Tibial nerve (tissue), 4 donors: ENCODE measurements at places on chromosomes 16 and 17. TPM values are rescaled to one million over a fixed set of nuclear protein-coding genes. Genes with fewer than 3 reads are reported as not detected.
A peak's percentile ranks its signal among the peaks of the same experiment; 100 is the strongest.

DNA sequence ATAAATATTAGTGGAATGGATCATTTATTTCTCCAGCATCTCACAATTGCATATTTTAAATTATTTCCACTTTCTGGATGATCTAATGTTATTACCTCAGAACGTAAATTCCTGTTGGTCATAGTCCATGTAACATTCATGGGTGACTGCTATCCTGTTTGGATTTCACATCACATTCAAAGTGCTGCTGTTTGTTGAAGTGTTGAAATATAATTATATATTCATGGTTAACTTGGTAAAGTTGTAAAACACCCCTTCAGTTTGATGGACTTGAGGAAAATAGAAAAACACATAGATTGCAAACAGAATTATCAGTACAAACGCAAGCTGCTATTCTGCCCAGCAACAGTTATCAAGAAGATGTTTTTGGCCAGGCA is 59.6 kb downstream of the TANGO6 start:
- no peak overlapping the region for H3K27ac ChIP-seq
- no peaks in the 10 kb centered on the region for H3K27me3 ChIP-seq
- no peaks in the 10 kb centered on the region for H3K36me3 ChIP-seq
- H3K4me1 ChIP-seq = no peaks in the 10 kb centered on the region

GRCh38 chr16:47142486-47142820 is 1.3 kb downstream of the NETO2 start:
- no peak overlapping the region for H3K27ac ChIP-seq
- no peaks in the 10 kb centered on the region for H3K36me3 ChIP-seq
- DNase-seq = no peak
- H3K4me3 ChIP-seq = peak overlapping the region; percentile 29

GRCh38 chr17:32835291-32835761 is 41.6 kb downstream of the MYO1D start:
- H3K27ac ChIP-seq = no peak overlapping the region
- no peaks in the 10 kb centered on the region for H3K4me1 ChIP-seq
- H3K36me3 ChIP-seq = no peaks in the 10 kb centered on the region

DNA sequence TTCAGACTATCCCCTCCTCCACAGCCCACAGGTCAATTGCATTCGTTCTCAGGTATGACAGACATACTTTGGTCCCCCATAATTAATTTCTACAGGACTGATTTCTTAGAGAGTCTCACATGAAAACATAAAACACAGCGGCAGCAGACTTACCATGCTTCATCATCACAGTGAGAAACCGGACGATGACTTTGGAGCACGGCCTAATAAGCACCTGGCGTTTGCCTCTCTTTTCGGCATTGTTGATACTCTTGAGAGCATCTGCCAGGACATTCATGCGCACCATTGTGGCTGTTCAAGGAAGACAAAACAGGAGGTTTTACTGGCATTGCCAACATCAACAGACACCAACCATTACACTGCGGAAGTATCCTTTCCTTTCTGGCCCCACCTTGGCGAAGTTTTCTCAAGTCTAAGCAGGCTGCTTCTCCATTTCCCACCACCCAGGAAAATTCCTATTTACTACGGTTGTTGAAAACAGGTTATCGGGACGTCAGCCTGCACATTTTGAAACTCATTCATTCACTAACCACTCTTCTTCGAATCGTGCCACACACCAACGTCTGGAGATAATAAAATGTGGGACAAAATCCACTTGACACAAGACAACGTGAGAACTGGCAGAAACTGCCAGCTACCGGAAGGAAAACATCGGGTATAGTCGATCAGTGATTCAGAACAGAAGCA is 1.2 kb downstream of the RPS15A start:
- no peaks in the 10 kb centered on the region for H3K4me1 ChIP-seq
- H3K27me3 ChIP-seq = no peaks in the 10 kb centered on the region
- H3K4me3 ChIP-seq = peak overlapping the region; percentile 89
- no peaks in the 10 kb centered on the region for H3K36me3 ChIP-seq
- DNase-seq = no peak
- H3K27ac ChIP-seq = peak overlapping the region; percentile 90

GRCh38 chr16:50081428-50082018 is 15.8 kb downstream of the HEATR3 start:
- H3K4me1 ChIP-seq = no peaks in the 10 kb centered on the region
- no peak for DNase-seq
- H3K27me3 ChIP-seq = no peaks in the 10 kb centered on the region
- no peak overlapping the region for H3K4me3 ChIP-seq

GRCh38 chr16:85416228-85417109 is 196.7 kb upstream of the GSE1 start:
- no peak overlapping the region for H3K27ac ChIP-seq
- peaks cover 15% of the 10 kb centered on the region for H3K4me1 ChIP-seq
- no peaks in the 10 kb centered on the region for H3K27me3 ChIP-seq
- no peak for DNase-seq
- H3K36me3 ChIP-seq = no peaks in the 10 kb centered on the region

- no peak overlapping the region for H3K27ac ChIP-seq
- H3K36me3 ChIP-seq = peaks cover 57% of the 10 kb centered on the region
- no peak overlapping the region for H3K4me3 ChIP-seq
- DNase-seq = no peak
- no peaks in the 10 kb centered on the region for H3K27me3 ChIP-seq
- H3K4me1 ChIP-seq = no peaks in the 10 kb centered on the region
Measured at GRCh38 chr17:74831444-74832146, 28.1 kb downstream of the GRIN2C start.

GRCh38 chr16:20388854-20389253 is 15.7 kb downstream of the PDILT start:
- H3K4me1 ChIP-seq = no peaks in the 10 kb centered on the region
- no peaks in the 10 kb centered on the region for H3K36me3 ChIP-seq
- no peak overlapping the region for H3K27ac ChIP-seq
- no peak for DNase-seq
- no peak overlapping the region for H3K4me3 ChIP-seq

DNA sequence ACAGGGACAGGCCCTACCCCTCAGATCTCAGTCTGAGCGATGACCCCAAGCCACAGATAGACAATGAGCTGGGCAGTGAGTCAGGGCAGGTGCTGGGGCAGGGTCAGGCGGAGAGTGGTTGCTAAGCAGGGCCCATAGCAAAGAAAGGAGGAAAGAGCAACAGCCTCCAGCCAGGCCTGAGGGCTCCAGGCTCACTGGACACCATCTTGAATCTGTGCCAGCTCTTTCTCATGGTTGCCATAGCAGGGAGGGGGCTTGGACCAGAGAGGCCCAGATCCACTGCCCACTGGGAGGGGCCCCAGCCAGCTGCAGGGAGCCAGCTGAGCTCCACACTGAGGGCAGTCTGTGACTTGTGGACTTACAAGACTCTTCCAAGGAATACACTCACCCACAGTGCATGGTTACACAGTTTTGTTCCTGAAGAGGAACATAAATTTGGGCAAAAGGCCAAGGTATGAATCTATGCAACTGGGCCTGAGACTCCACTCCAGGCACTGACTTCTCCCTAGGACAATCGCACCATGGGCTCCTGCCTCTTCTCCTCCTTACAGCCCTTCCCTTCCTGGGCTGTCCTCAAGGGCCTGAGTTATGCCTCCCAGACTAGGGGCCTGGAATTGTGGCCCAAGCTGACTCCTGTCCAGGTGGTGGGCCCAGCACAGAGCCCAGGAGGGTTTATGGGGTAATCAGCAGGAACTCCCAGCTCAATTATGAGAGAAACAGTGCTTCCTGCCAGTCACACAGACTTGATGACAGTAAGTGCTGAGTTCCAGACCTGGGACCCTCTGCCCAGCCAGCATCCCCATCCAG is 59.9 kb downstream of the BEAN1 start:
- peaks cover 17% of the 10 kb centered on the region for H3K4me1 ChIP-seq
- peak overlapping the region; percentile 29 for H3K27ac ChIP-seq
- DNase-seq = no peak
- peaks cover 4% of the 10 kb centered on the region for H3K36me3 ChIP-seq

DNA sequence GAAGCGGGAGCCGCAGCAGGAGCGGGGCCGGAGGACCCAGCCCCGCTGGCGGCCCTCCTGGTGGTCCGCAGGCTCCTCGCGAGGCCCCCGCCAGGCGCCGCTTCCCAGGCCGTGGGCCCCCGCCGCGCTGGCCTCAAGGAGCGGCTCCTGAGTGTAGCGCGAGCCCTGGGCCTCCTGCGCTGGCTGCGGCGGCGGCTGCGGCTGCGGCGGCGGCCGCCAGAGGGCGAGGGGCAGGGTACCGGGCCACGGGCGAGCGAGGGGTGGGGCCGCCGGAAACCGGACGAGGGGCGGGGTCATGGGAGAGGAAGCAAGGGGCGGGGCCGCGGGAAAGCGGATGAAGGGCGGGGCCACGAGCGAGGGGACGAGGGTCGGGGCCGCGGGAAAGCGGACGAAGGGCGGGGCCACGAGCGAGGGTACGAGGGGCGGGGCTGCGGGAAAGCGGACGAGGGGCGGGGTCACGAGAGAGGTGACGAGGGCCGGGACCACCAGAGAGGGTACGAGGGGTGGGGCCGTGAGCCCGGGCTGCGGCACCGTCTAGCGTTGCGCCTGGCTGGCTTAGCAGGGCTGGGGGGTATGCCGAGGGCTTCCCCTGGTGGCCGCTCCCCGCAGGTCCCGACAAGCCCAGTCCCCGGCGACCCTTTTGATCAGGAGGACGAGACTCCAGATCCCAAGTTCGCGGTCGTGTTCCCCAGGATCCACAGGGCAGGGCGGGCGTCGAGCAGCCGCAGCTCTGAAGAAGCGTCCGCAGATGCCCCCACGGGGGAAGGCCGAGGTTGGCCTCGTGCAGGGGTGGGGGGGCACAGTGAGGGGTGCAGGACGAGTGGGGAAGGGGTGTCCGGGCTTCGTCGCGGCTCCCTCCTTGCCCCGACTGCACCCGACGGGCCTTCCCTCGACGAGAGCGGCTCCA is 1.7 kb downstream of the MYO15B start:
- no peaks in the 10 kb centered on the region for H3K27me3 ChIP-seq
- H3K4me3 ChIP-seq = peak overlapping the region; percentile 74
- H3K36me3 ChIP-seq = no peaks in the 10 kb centered on the region
- peaks cover 8% of the 10 kb centered on the region for H3K4me1 ChIP-seq
- peak; percentile 95 for DNase-seq

The TOX3 gene
- total RNA-seq = not detected

The MED13 gene
- total RNA-seq = 62.4 TPM

The MEOX1 gene
- total RNA-seq = 5.5 TPM

The NOXO1 gene
- not detected for total RNA-seq

The IGF2BP1 gene
- not detected for total RNA-seq

The PLLP gene
- total RNA-seq = 360 TPM
